ENCODE measurements at places on chromosomes 5 and 9.

DNA sequence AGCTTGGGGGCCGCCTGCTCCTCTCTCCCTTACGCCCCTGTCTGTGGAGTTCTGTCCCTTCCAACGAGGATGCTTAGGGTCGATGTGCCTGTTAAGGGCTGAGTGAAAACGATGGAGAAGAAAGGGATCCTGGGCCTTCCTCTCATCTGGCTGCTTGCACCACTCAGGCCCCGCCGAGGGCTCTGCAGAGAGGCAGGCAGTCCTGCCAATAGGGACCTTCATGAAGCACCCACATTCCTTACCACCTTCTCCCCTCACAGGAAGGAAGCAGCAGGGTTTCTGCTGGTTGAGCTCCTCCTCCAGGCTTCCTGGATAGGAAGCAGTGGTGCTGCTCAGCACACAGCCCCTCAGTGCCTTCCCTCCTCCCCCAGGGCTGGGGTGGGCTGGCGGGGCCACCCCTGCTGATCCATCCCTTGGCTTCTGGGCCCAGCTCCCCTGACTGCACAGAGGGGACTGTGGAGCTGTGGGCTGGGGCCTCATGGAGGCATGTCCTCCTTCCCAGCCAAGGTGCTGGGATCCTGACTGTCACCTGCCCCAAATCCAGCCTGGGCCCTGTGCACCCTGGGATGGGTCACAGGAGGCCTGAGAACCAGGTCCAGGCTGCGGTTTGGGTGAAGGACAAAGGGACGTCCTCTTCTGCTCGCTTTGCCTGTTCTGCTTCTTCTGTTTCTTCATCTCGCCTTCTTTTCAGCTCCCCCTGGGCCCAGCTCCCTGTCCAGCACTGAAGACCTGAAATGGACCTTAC, 50.5 kb downstream of the AHRR start:
- no peak for DNase-seq

- no peak for DNase-seq
Measured at GRCh38 chr5:81086881-81087281, 126.7 kb downstream of the RASGRF2 start.

GRCh38 chr5:152978141-152978835, 512.2 kb upstream of the GRIA1 start:
- DNase-seq = no peak

- DNase-seq = no peak
Measured at GRCh38 chr5:158309088-158309807, 450.3 kb upstream of the CLINT1 start.

DNA sequence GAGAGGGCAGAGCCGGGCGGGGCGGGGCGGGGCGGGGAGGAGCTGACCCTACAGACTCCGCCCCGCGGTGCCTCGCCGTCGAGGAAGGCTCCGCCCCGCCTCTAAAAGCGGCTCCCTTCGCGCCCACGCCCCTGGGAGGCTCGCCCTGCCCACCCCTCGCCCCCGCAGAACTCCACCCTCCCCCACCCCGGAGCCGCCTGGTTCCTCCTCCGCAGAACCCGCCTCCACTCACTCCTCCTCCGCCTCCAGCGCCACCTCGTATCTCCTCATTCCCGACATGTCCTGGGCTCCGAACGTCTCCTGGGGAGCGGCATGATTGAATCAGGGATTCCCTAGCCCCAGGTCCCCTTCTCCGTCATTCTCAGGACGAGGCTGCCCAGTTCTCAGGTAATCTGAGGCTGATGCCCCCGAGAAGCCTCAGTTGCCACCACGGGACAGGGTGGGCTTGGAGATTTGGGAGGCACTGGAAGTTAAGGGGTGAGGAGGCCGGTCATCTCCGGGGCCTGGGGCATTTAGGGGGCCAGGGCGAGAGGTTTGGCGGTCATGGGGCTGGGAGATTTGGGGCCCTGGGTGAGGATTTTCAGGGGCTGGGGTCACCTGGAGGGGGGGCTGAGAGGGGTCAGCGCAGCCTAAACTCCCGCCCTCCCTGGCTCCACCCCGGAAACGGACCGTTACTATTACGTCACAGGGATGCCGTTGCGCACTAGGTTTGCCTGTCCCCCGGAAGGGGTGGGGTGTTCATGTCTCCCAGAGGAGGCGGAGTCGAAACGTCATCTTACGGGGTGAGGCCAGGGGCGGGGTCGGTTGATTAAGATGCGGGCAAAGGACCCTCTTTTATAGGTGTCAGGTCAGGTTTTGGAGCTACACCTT, 3.2 kb upstream of the CCL27 start:
- DNase-seq = peak; percentile 92

DNA sequence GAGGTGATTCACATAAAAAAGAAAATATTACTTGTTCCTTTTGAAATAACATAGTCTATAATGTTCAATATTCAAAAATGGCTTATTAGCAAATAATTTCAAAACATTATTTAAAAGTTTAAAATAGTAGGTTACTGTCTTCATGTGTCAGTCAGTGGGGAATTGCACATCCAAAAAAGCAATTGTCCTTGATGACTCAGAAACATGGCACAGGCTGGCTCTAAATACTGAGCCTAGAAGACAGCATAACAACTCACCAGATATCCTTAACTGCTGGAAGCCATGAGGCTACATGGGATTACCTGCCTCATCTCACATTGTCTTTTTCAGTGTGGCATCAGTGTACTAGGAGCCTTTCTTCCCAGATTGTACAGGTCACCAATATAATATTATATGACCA, 439.5 kb upstream of the RGMB start:
- no peak for DNase-seq

- peak; percentile 61 for DNase-seq
Measured at GRCh38 chr9:134390537-134390936, 64.3 kb downstream of the RXRA start.

GRCh38 chr5:41695920-41696582, 174.2 kb downstream of the OXCT1 start:
- DNase-seq = no peak

DNA sequence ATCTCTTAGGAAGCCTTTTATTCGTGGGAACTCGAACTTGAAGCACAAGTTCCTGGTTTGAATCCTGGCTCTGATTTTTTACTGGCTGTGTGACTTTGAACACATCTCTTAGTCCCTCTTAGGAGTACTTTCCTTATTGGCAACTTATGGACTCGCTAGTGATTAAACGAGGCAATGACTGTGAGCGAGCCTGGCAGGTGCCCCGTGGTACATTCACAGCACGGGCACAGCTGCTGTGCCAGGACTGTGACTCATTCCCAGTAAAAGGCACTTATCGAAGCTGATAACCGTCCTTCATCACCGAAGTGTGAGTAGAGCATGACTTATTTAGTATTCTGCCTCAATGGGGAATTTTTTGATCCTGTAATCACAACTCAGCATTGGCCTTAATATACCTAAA, 22.7 kb downstream of the CFAP90 start:
- no peak for DNase-seq

DNA sequence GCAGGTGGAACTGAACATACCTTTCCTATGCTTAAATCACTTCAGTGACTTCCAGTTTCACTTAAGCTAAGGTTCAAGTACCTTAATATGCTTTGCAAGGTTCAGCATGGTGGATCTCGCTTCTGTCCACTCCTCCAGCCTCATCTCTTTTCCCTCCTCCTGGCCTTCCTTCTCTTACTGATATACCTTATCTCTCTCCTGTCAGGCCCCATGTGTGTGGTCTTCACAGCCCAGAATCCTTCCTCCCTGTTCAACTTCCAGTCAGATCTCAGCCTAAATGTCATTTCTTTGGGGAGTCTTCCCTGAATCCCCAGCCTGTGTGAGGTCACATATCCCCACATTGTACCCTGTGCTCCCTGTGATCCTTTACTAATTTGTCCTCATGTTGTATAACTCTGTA, 87.7 kb downstream of the ANGPTL2 start:
- DNase-seq = no peak

- peak; percentile 42 for DNase-seq
Measured at GRCh38 chr5:177473443-177474001, at the start of gene DBN1. TSS of gene DBN1 (minus strand) at chr5:177473634. CDS start at chr5:177473521, 113 bp downstream.

DNA sequence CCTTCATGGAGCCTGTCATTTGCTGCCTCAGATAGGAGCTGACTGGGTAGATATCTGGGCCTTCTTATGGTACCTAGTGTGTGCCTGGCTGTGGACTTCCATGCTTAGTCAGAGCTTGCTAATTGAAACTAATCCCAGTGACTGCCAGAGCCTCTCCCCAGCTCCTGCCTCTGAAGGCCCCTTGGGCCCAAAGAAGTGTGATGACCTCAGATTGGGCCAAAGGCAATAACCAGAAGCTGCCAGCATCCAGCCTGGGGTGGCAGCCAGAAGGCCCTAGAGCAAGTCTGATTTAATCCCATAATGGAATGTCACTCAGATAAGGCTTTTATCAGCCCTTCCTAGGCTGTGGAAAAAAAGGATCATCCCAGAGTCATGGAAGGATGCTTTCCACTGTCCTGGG, 17.1 kb upstream of the CDC23 start:
- no peak for DNase-seq

DNA sequence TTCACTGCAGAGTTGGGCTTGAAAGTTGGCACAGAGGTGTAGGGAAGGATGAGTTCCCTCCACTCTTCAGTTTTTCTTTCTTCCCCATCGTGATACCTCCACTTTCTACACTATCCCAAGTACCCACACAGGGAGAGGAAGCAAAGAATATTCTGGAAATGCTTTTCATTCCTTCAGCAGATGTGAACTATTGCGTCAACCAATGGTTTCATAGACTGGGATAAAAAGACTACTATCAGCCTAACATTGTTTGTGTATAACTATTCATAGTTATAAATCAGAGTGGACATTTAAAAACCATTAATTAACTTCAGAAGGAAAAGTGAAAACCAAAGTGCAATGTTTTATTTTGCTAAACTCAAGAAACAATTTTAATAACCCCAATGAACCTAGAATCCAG, 63.6 kb upstream of the MAMDC2 start:
- no peak for DNase-seq

DNA sequence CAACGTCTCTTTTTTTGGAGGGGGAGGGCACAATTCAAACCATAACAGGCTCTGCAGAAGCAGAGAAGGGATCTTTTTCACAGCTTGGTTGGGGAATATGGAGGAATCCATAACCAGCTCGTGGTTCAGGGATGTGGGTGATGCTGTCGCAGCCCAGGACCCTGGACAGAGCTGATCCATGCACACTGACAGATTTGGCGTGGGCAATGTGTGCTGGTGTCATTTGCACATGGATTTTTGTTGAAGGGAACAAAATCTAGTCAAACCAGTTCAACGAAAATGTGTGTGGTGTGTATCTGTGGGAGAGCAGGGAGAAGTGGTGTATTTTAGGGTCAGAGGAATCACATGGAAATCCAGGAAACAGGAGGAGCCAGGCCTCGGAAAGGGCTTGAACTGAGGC, 4.2 kb downstream of the DOCK2 start:
- no peak for DNase-seq

- no peak for DNase-seq
Measured at GRCh38 chr9:105832096-105832710, 137.9 kb downstream of the TMEM38B start.

DNA sequence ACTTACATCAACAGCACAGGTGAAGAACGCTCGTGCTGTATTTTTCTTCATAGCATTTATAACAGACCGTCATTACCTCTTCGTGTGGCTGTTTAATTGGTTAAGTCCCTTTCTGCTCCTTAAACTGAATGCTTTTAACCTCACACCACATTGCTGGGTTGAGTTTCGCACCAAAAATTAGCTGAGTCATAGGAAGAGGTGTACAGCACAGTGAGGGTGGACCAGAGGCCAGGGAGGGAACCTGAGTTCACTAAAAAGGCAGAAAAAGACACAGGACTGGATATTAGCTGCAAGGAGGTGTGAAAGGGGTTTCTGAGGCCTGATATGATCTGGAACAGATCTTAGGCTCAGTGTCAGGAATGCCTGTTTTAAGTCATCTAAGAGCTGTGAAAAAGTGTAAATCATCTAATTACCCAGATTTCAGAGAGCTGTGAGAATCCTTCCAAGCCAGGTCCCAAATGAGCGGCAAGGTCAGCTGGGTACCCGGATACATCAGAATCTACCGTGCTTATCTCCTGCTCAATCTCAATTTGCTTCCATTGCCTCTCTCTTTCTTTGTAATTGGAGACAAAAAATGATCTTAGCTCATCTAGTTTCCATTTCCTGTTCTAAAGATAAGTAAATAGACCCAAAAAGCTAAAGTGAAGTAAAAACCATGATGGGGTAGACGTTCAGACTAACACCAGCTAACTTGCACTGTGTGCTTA, 7.1 kb upstream of the CFAP90 start:
- no peak for DNase-seq

- no peak for DNase-seq
Measured at GRCh38 chr5:143135832-143136551, 267.5 kb downstream of the NR3C1 start.

DNA sequence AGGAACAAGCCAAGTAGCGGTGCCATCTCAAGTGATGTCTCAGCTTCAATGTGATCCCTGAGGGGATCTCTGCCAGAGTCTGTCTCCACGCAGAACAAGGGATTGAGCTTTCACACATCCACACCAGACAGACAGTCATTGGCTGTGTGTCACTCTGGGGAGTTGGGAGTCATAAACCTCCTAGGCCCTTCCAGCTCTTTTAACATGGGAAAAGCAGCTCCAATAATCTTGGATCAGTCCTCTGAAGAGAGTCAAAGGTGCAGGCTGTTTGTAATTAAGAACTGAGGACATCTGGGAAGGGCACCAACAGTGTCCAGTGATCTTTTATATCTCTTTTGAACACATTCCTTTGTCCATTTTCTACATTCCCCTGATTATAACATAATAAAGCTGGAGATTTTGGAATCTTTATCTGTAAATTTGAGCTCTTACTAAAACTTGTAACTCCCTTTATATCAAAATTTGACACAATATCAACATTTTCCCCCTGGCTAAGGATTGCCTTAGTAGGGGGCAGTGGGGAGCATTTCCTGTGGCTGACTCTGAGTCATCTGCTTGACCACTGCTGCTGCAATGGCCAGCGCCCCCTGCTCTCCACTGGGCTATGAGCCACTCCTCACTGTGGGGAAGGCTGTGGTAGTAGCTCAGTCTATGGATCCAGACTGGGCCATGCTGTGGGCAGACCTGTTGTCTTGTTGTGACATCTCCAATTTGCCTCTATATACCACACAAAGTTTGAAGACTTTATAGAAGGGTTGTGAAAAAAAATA, 284.4 kb downstream of the OSTF1 start:
- no peak for DNase-seq

DNA sequence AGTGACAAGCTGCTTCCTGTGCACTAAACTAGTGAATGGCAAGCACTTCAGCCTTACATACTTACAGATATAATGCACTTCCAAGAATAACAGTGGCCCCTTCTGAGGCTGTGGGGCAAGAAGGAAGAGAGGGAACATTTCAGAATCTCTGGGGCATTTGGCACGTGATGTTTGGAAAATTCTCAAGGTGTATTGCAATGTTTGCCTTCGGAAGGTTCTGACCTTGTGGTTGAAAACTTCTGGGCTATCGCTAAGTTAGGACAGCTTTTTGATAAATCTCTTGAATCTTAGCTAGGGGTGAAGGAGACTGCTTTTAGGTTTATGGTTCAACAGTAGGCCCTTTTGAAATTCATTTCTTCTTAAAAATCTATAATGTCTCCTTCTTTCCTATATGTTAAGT, 7.1 kb upstream of the FGF10 start:
- no peak for DNase-seq

DNA sequence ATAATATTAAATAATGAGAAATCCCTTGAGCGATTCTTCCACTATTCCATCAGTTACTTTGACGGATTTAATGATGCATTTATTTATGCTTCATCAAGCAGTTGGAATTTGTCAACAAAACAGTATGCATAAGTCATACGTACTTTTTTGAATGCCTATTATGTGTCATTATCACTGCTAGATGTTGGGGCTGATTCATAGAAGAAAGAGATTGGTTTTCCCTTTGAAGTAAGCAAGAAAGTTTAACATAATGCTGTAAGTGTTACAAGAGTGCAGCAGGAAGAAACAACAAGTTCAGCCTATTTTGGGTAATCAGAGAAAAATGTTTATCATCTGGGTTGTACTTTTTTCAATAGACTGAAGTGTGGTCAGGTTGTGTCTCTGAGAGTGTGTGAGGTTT, 121.2 kb upstream of the RANBP3L start:
- no peak for DNase-seq

GRCh38 chr5:160800375-160801275, 51.4 kb downstream of the ATP10B start:
- DNase-seq = no peak
